ENCODE measurements at places on chromosomes 5 and 9.

- DNase-seq = no peak
These were observed 6.3 kb downstream of the SPEF2 start for GRCh38 chr5:35623991-35624390.

DNA sequence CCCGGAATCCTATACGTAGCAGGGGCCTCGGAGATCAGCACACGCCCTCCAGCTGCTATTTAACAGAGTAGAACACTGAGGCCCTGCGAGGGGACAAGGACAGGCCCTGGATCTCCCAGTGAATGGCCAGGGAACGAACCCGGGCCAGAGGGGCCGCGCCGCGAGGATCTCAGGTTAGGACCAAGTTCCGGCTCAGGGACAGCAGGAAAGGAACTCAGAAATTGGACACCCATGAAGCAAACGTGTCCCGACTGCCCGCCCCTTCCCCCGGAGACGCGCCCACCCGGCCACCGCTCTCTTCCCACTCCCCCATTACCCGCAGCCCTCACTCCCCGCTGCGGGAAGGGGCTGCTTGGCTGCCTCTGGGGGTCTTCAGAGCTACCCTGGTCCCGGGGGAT, 1.0 kb upstream of the FOXE1 start:
- DNase-seq = no peak

GRCh38 chr5:31825518-31826068, 186.7 kb downstream of the PDZD2 start:
- peak; percentile 22 for DNase-seq

DNA sequence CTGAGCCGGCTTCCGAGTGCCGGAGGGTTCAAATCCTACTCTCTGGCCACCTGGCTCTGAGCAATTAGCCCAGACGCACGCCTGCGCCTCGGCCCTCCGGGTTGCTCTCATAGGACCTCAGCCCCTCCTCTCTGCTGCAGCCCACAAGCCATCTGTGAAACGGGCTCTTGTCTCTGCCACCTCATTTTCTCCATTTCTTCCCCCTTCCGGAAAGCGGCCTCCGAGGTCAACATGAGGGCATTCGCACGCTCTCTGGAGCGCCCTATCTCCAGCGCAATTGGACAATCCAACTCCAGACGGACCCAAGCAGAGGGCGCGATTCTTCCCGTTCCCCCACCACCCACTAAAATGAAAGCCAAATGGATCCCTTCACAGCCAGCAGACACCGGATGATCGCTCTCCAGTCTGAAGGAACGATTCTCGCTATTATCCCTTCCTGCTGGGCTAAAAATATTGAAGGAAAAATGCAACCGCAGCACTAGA, 41.5 kb downstream of the VAV2 start:
- DNase-seq = no peak

DNA sequence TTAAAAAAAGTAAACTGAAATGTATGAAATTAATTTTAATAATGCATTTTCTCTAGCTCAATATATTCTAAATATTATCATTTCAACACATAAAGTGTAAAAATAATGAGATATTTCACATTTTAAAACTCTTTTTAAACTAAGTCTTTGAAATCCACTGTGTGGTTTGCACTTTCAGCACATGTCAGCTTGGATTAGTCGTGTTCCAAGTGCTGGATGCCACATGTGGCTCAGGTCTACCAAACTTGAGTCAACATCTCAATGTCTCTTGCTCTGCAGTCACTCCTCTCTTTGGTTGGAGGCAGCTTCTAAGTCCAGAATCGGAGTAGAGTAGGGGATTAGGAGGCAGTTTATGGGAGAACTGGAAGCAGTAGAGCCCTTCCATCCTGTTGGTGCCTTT, 173.7 kb upstream of the ANKRD55 start:
- DNase-seq = no peak

- no peak for DNase-seq
These were observed 4.3 kb upstream of the FAT2 start for GRCh38 chr5:151595411-151595826.

GRCh38 chr5:44860267-44860666, 51.5 kb downstream of the MRPS30 start:
- DNase-seq = no peak

DNA sequence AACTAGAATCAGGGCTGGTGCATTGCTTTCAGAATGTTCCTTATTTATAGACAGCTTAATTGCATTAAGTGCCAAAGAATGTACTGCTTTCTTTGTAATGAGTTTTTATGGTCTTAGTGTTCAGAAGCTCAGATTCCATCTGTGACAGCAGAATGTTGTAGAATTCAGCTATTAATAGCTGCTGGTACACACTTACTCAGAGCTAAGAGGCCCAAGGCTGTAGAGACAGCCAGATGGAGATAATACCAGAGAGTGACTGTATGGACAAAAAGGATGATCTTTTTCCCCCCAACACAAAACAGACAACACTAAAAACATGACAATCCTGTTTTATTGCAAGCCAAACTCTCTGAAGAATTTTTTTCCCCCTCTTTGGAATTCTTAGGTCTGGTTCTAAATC, 50.2 kb downstream of the PPP2R2B start:
- DNase-seq = no peak

GRCh38 chr5:100175346-100175745, 359.8 kb upstream of the FAM174A start:
- DNase-seq = no peak

GRCh38 chr9:116975126-116975525, 288.0 kb downstream of the TRIM32 start:
- DNase-seq = no peak

DNA sequence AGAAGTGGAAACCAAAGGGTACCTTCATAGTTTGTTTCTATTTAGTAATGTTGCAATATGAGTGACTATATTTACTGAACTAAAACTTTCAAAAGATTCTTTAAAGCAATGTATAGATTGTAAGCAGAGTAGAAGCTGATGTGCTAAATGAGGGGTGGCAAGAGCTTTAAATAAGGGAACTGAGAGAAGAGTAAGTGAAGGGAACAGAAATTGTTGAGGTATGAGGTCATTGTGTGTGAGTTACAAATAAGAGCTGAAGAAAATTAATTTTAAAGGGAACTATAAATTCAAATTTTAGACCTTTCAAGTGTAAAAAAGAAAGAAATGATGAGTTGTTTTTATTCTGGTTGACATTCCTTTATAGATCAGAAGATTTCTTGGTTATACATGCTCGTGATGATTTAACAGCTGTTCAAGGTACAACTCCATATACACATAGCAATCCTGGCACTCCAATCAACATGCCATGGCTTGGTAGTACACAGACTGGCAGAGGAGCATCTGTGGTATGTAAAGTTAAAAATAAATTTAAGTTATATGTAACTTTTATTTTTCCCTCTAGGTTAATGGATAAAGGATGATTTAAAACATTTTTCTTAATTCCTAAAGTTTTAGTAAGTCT, 135.1 kb upstream of the TNFAIP8 start:
- DNase-seq = no peak

DNA sequence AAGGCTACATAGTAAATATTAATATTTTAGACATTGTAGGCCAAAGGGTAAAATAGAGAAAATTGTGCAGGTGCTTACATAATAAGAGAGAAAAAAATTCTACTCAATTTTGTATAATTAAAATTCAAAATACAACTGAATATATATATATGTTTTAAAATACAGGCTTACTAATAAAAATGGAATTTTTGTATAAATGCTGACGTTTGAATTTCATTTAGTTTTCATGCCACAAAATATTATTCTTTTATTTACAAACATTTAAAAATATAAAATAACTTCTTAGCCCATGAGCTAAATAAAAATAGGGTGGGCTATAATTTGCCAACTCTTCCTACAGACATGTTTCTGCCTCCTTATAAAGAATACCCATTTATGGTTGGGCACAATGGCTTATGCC, 328.6 kb downstream of the TRPM3 start:
- DNase-seq = no peak

DNA sequence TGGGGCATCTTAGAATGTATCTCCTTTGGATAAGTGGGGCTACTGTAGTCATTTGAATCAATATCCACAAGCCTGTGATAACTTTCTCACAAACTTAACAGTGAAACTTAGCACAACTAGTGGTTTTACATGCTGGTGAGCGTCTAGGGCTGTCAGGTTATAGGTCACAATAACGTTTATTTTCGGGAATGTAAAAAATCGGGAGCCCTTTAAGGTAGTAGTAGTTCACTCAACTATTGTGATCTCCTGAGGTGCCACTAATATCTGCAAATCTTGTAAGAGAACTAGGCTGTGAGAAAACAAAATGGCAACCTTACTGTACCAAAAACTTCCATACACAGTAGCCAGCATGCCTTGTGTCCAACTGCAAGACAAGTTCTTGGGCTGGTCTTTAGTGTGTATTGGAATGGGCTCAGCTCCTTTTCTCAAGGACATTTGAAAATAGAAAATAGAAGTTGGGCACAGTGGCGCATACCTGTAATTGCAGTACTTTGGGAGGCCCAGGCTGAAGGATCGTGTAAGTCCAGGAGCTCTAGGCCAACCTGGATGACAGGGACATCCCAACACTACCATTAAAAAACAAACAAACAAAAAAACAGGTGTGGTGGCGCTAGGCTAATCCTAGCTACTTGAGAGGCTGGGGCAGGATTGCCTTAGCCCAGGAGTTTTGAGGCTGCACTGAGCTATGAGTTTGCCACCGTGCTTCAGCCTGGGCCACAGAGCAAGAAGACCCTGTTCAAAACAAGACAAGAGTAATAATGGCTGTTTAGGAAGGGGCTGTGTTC, 5.2 kb upstream of the PKN3 start:
- DNase-seq = no peak

DNA sequence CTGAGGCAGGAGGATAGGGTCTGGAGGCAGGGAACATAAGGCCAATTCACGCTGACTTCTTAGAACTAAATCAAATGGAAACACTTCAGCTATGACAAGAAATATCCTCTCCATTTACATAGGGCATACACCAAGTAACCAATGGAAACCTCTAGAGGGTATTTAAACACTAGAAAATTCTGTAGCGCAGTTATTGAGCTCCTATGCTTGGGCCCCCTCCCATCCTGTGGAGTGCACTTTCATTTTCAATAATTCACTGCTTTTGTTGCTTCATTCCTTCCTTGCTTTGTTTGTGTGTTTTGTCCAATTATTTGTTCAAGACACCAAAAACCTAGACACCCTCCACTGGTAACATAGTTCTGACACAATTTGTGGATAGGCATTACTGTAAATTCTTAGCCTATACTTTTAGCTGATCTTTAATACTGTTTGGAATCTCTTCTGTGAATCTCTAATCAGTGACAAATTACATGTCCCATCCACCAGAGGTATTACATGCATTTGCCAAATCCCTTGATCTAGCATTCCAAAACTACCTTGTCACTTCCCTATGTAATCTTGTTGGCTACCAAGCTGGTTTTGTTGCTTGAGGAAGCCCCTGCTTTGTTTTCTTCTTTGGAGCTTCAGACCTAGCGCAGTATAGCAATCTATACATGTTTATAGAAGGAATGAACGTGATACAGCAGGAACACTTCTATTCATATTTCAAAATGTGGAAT, 61.6 kb downstream of the ST8SIA4 start:
- no peak for DNase-seq

- DNase-seq = no peak
These were observed 170.5 kb downstream of the DMRTA1 start for GRCh38 chr9:22617156-22617555.

DNA sequence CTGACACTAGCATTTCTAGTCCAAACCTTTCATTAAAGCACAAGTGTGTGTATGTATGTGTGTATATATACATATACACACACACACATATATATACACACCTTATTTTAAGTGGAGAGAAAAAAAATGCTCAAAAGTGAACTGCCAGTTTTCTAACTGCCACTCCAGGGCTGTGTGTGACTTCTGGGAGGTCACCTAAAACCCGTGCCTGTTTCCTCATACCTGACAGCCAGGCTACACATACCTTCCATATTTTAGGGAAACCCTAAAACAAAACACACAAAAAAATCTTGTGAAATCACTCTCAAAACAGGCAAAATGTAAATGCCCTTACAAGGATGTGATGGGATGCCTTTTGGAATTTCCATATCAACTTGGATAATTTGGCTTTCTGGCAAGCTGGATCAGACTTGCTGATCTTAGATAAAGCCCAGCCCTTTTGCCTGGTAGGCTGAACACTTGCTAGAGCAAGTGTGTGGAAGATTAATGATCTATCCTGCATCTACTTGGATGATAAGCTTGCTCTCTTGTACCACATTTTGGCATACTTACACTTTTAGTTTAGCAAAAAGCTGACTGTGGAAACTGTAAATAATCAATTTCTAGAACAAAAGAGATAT, 127.8 kb downstream of the GNAQ start:
- no peak for DNase-seq

- no peak for DNase-seq
These were observed 132.9 kb upstream of the ANKH start for GRCh38 chr5:15004506-15004905.

DNA sequence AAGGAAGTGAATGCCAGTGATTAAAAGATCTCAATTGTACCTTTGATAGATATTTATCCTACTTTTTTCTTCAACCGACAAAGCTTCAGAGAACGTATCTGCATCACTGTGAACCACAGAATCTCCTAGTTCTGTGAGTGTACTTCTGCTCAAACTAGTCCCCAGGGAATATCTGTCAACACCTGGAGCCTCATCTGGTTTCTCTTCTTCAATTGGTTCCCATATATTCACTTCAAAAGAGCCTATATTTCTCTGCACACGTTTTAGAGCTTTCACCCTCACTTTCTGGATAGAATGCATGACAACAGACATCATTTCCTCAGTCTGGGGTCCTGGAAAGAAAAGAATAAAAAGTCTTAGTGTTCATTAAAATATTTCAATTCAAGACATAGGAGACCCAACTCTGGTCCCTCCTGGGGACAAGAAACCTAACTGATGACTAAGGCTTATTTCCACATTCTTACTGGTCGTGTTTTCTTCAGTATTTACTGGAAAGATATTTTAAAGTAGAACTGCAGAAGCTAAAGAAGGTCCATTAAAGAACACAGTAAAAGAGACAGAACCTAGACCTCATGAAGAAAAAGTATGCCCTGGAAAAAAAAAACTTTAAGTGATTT, 64.3 kb downstream of the CPLANE1 start:
- DNase-seq = no peak

GRCh38 chr9:114176624-114177291, 21.4 kb downstream of the COL27A1 start:
- DNase-seq = no peak

DNA sequence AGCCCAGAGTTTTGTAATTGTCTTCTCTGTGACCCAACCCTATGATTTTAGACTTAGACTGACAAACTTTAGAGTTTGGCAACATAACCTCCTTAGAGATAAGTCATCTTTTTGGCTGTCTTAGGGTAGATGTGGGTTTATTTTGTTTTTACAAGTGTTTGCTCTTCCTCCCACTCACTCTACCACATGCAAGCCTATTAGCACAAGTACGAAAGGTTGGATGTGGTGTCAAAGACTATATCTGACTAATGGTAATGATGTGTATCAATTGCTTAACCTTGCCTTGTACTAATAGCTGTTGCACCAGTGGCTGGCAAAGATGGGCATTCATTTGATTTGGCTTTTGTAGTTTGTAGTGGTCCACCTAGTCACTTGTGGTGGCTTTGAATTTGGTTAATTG, 46.5 kb downstream of the SLC25A46 start:
- DNase-seq = no peak

GRCh38 chr9:28363151-28363562, 789.9 kb upstream of the C9orf72 start:
- no peak for DNase-seq

GRCh38 chr9:136013524-136014034, 52.4 kb upstream of the UBAC1 start:
- no peak for DNase-seq

GRCh38 chr5:30505014-30505886, 688.2 kb upstream of the CDH6 start:
- DNase-seq = no peak

GRCh38 chr5:107523029-107523680, 147.6 kb downstream of the EFNA5 start:
- no peak for DNase-seq

All from activated CD4-positive, alpha-beta T cell treated with anti-CD3 and anti-CD28 coated beads, Interleukin-2, amount 50 U/mL, for 48 hours (primary cell).